Stimulated activated CD8-positive, alpha-beta memory T cell treated with anti-CD3 and anti-CD28 coated beads, Interleukin-4, amount 100 ng/mL, for 4 hours (primary cell): ENCODE measurements at places on chromosomes 3 and 15.

DNA sequence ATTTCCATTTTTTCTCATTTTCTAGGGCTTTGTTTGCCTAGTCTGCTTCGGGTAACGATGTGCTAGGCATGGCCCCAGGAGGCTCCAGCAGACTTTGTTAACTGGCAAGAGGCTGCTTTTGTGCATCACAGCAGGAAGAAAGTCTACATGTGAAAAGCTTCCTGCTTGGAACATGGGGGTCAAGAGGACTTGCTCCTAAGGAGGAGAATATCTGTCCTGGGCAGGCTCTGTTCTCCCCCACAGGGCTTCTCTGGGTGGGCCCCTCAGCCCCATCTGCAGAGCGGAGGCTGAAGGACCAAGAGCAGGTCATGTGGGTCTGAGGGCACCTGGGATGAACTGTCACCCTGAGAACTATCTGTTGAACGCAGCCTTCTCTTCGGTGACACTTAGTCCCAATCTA, 94.7 kb downstream of the CCNL1 start:
- DNase-seq = no peak

DNA sequence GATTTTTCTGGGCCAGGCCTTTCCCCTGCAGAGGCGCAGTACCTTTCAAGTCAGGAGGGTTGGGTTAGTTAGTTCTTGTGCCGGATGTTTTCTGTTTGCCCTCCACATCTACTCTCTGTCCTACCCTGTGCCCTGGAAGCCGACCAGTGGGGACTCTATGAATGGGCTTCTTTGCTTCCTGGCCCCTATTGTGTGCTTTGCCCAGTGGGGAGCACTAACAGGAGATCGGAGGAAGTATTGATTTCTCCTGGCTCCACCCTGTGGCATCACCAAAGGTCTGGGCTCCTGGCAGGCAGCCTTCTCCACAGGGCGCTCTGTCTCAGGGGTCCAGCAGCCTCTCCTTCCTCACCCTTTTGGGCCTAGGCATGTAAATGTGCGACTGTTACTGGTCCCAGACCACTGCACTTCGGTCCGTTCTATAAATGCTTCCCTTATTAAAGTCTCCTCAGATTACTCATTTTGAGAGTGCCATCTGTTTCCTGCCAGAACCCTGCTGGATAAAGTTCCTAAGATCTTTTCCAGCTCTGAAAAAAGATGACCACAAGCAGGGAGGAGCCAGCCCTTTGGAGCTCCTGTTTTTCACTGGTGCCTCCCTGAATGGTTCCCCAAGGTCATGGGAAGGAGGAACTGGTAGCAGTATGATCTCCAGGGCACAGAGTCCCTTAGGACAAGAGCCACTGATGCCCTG, 44.5 kb downstream of the CTDSPL start:
- no peak for DNase-seq

DNA sequence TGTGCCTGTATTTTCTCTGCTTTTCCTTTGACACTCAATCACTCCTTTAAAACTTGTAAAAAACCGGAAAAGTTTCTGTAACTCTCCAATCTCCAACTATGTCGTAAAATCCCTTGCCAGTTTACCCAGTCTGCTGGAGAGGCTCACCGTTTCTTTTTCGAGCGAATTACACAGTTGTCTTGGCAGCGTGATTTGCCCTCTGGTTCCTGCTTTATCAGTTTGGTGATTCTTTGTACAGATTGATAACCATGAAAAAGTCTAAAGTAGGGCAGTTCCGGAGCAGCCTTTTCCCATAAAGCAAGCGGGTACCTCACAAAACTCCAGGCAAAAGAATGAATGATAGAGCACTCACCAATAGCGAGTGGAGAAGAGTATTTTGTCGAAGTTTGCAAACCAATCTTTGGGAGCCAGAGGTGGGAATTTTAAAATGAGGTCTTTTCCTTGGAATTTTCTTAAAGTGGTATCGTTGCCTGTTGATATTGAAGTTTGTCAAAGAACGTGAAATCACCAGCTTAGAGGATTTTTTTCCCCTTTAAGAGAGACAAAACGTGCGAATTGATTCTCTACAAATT, at the start of gene TTC23:
Gene TTC23, minus strand, starts transcription at position 312 of the 572 bp plus-strand sequence. CDS start 20,869 bp downstream, outside the sequence.
- DNase-seq = no peak

- DNase-seq = no peak
Measured at GRCh38 chr15:68814596-68814995, 6.1 kb downstream of the ANP32A start.

- DNase-seq = no peak
Measured at GRCh38 chr15:94638183-94638582, 406.8 kb downstream of the MCTP2 start.

DNA sequence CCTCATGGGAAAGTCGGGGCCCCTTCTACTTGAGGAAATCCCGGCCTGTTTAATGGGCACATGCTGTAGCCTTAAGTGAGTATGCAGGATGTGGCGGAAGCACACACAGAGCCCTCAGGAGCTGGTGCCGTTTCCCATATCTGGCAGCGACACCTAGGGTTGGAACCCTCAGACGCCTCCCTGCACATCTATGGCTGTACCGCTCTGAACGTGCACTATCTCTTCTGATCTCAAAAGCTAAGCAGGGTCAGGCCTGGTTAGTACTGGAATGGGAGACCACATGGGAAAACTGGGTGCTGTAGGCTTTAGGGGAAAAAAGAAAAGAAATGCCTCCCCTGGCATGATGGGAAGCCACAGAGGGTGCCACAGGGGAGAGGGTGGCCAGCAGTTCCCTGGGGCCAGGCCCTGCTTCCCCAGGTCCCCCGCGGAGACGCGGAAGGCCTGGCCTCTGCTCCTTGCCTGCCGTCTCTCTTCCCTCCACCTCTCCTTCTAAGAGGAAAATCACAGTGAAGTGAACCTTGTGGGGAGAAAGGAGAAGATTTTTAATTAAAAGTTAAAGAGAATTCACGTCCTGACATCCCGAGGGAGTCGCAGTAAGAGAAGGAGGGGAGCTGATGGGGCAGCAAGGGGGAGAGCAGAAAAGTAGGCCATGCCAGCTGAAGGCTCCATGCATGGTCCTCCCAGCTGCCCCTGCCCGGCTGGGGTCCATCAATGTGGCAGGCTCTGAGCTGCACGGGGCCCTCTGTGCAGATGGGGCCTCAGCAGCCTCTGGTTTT, 60.5 kb upstream of the TMEM115 start:
- no peak for DNase-seq

DNA sequence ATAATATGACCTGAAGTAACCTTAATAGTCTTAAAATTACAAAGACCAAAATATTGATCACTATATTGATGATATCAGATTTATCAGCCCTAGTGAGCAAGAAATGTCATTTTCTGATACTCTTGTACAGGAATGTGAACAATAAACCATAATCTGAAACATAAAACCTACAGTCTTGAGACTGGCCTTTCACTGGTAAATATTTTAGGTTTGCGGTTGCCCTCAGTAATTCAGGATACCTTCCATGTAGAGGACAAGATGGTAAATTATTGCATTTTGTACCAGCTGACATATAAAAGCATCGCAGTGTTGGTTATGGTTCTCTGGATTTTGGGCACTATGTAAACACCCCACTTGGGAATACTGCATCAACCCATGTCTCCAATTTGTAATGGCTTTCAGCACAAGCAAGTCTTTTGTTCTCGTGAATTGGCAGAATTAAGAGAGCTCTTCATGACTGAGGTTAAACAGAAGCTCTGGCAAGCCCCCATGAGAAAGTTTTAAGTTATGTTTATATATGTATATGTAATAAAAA, 128.5 kb downstream of the LMLN start:
- no peak for DNase-seq

DNA sequence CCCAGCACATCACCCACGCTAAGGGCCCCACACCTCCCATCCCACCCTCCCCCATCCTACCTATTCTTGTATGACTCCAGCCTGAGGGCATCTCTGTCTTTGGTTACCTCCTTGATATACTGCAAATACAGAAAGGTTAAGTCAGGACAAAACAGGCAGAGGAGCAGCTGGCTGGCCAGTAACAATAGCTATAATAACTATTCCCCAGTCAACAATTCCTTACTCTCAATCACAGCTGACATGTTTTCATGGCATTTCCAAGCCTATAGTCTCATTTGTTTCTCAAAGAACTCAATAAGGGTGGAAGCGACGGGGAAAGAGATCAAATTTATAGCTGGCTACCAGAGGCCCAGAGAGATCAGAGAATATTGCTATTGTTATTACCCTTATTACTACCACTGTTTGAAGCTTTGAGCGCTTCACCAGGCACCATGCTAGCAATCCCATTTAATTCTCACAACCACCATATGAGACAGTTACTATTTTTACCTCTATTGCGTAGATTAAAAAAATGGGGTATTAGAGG, 93.0 kb upstream of the C2CD4B start:
- no peak for DNase-seq

DNA sequence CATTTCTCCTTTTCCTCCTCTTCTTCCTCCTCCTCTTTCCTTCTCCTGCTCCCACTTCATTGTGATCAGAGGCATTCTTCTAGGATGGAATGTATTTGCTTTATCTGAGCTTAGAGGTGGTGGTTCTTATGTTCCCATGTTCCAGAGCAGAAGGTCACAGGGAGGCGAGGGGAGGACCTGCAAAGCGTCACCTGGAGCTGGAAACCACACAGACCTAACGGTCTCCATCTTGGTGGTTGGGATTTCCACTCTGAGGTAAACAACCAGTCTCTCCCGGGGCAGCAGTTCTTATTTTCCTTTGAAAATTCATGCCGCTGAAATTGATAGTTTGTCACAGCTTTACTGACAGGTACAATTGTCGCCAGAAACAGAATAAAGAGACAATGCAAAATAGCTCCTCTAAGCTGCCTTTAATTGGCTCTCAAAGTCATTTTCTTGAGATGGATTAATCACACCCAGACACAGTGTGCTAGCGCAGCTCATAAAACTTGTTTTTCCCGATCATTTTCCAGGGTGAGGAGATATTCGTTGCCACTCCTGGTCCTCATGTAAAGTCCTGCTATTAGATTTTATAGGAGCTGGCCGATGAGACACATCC, 16.9 kb upstream of the AGBL1 start:
- DNase-seq = no peak

DNA sequence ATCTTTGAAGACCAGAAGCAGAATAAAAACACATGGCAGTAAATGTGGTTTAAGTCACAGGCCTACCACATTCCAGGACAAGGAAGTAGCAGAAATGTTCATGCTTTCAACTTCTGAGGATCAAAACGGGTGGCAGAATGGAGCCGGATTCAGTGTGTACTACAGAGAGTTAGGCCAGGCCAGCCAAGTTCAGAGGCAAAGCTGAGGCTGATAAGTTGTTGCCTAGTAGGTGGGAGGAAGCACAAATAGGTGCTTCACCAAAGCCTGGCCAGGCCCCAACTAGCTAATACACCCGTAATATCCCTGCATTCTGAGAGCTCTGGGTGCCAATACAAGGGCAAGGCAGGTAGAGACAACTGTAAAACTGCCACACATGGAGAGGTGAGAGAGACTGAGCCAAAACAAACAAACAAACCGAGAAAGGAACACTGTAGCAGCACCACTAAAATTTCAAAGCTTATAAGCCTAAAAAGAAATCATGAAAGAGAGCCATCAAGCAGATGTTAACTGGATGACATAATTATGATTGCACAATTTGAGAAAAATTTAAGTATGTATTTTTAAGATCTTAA, 156.4 kb upstream of the CBLB start:
- no peak for DNase-seq

DNA sequence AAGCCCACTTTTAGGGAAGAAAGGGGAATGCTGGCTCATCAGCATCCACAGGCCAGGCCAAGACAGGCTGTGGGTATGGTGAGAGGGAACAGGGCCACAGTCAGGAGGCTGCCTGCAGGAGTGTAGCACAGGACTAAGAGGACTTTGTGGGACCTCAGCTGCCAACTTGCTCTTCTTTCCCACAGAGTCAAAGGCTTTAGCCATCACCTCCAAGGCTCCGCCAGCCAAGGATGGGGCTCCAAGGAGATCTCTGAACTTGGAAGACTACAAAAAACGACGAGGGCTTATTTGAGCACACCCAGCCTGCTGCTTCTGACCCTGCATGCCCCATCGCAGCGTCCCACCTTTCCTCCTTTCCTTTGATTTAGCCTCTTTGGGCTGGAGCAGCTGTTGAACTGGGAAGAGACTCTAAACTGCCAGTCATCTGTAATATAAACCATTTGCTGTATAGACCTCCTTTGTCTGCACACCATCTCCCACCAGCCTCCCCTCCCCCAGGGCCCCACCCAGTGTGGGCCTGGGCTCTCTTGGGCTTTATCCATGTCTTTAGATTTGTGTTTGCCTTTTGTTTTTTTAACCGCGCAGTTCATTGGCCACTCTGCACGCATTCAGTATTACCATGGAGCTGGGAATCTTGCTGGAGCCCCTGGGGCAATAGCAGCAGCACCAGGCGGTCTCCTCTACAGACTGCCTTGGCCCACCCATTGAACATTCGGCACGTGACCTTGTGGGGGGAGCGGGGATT, 13.1 kb upstream of the ITPKA start:
- no peak for DNase-seq

DNA sequence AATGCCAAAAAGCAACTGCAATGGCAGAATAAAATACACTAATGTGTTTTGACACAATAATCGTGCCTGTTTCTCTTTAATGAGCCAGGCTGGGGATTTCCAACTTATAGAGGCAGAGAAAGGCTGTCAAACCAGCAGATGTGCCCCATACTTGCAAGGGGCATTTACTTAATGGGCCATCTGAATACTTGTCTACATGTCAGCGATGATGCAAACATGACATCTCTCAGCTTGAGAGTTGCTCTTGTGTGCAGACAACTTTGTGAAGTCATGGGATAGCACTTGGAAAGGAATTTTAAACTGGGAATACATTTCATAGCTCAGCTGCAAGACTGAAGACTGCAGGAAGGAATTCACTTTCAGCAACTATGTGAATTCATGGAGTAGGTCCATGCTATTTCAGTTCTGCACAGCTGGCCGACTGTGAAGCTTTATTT, 127.4 kb upstream of the ADAMTS9 start:
- no peak for DNase-seq

DNA sequence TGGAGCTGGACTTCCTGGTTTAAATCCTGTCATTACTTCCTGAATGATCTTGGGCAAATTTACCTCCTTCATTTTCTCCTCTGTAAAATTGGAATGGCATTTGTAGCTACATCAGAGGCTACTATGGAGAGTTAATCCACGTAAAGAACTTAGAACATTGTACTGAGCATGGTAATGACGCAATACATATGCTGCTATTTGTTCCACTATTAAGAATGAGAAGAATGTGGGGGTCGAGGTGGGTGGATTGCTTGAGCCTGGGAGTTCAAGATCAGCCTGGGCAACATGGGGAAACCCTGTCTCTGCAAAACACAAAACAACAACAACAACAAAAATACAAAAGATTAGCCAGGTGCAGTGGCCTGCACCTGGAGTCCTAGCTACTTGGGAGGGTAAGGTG, 250.6 kb downstream of the RYR3 start:
- DNase-seq = no peak

- no peak for DNase-seq
Measured at GRCh38 chr3:179430277-179430870, 20.9 kb downstream of the GNB4 start.

DNA sequence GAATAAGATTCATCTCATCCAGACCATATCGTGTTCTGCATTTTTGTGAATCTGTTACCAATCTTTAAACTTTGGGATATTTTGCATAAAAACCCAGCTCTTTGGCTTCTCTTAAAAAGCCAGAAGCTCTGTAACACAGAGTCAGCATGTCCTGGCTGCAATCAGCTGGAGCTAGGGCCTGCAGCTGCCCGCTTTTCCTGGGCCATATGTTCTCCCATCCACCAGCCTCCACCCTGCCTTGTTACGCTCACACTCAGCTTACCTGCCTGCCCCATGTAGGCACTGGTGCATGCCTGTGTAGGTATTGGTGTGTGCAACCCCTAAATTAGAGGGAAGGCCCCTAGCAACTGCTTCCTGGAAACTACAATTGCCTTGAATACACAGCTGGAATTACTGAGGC, 48.2 kb downstream of the CRYGS start:
- no peak for DNase-seq
